Trophoblast cell (in vitro differentiated cells and primary cell): ENCODE measurements at places on chromosomes 7 and 10.

DNA sequence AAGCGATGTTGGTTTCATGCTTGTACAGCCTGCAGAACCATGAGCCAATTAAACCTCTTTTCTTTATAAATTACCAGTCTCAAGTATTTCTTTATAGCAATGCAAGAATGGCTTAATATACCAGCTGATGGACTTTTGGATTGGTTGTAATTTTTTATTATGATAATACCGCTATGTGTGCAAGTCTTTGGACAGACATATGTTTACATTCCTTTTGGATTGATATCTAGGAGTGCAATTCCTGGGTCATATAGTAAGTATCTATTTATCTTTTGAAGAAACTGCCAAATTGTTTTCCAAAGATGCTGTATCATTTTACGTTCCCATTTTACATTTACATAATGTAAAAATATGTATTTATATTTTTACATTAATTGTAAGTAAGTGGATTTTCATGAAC is 81.2 kb upstream of the PIP4K2A start:
- DNase-seq = no peak

GRCh38 chr7:23261843-23262452 is 15.4 kb downstream of the GPNMB start:
- peak; percentile 64 for DNase-seq

DNA sequence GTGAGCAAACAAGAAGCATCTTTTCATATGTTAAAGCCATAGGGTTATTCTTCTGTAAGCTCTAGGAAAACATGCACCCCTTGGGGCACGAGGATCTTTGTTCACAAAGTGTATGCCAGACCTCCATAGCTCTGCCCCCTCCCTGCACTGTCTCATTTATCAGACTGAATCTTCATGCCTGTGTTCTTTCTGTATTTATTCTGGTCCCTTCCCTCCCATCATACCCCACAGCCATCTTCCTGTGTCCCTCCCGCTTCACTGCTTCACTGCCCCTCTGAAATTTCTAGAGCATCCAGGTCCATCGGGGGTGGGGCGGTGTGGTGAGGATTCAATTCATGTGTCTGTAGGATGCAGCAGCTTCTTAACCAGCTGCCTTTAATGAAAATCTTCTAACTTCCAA is 7.5 kb downstream of the EPHB6 start:
- no peak for DNase-seq

- DNase-seq = no peak
These were observed 47.8 kb downstream of the SHH start for GRCh38 chr7:155764438-155764793.

DNA sequence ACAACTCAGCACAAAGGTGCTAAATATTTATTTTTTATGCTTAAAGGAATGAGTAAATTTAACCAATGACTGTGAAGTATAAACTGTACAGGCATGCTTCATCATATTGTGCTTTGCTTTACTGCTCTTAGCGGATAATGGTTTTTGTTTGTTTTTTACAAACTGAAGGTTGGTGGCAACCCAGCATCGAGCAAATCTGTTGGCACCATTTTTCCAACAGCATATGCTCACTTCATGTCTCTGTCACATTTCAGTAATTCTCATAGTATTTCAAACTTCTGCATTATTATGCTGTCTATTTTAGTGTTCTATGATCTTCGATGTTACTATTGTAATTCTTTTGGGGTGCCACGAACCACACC is 22.8 kb downstream of the BRAF start:
- no peak for DNase-seq
